ENCODE measurements at places on chromosomes 2 and 18.

DNA sequence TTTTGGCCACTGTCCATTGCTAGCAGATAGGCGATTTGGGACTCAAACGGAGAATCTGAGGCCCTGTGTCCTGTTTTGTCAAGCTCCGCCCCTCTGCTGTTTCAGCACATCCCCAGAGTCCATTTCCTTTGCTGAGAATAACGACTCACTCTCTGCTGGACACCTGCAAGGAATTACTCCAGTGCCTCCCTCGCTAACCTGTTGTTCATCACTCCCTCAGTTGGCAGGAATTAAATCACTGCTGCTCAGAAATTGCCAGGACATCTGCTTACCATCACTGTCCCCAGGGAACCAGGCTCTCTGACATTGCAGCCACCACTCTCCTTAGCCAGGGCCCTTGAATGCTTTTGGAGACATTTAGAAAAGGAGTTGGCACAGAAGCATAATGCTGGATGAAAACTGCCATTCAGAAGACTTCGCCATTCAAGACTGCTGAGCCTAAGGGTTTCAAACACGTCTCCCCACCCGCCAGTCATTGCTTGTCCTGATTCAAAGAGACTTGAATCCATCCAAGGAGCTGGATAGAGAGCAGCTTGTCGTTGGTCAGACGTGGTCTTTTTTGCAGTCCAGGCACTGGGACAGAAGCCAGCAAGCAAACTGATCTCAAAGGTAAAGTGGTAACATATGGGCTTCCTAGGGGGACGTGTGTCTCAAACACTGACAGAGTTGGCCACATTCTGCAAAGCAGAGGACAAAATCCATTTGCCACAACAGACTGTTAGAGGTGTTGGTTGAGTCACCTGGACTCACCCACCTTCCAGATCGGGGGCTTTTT lies 155.3 kb downstream of the UXS1 start:
- DNase-seq, result no peak

GRCh38 chr2:9336241-9336575 lies 87.1 kb downstream of the ITGB1BP1 start:
- DNase-seq, result no peak

DNA sequence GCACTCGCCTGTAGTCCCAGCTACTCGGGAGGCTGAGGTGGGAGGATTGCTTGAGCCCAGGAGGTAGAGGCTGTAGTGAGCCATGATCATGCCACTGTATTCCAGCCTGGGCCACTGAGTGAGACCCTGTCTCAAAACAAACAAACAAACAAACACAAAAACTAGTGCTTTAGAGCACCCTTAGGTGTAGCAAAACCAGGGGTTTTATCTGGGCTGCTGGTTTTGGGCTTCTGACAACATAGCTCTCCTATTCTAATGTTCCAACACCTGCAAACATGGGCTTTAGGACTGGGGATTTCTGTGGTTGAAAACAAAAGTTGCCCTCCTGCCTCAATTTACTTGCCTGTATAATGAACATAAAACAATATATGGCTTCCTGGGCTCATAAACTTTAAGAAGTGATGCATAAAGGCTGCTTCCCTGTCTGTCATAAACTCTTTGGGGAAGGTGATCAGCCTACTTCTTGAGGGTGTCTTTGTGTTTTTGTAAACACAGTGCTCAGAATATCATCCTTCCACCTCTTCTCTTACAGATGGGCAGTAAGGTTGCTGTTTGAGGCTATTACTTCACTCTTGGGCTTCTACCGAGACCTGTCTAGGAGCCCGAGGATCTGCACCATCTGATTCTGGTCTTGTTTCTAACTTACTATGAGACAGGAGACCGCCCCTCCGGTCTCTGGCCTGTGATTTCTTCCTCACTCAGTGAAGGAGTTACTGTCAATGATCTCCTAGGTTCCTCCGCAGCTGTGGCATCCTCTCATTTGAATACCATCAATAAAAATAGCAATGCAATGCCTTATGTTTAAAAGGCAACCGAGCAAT lies 246.5 kb downstream of the MYCN start:
- DNase-seq, result no peak

- DNase-seq, result no peak
These were observed 78.6 kb upstream of the MAP3K20 start for GRCh38 chr2:172997031-172997430.

DNA sequence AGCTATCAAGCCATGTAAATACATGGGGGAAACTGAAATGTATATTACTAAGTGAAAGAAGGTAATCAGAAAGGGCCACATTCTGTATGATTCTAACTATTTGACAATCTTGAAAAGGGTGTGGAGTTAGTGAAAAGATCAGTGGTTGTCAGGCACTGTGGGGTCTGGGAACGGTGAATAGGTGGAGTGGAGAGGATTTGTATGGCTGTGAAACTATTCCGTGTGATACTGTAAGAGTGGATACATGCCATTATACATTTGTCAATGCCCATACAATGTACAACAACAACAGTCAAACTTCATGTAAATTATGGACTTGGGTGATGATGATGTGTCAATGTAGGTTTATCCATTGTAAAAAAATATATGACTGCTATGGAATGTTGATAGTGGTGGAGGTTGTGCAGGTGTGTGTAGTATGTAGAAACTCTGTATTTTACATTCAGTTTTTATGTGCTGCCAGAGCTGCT lies 1116.2 kb downstream of the SUCLG1 start:
- no peak for DNase-seq

DNA sequence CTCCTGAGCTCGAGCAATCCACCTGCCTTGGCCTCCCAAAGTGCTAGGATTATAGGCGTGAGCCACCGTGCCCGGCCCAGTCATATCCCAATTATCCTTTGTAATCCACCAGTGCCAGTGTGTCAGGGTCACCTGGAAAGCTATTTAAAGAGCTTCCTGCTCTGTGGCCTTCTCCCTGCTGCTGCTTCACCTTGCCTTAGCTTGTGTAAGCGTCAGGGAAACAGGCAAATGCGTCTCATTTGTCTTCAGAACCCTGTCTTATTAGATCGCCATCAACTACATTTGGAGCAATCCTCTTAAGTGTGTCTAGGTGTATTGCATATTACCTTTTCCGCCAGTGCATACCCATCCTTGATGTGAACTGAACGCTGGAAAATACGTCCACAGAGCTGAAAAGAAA lies 10.2 kb downstream of the KIF5C start:
- DNase-seq, result no peak

DNA sequence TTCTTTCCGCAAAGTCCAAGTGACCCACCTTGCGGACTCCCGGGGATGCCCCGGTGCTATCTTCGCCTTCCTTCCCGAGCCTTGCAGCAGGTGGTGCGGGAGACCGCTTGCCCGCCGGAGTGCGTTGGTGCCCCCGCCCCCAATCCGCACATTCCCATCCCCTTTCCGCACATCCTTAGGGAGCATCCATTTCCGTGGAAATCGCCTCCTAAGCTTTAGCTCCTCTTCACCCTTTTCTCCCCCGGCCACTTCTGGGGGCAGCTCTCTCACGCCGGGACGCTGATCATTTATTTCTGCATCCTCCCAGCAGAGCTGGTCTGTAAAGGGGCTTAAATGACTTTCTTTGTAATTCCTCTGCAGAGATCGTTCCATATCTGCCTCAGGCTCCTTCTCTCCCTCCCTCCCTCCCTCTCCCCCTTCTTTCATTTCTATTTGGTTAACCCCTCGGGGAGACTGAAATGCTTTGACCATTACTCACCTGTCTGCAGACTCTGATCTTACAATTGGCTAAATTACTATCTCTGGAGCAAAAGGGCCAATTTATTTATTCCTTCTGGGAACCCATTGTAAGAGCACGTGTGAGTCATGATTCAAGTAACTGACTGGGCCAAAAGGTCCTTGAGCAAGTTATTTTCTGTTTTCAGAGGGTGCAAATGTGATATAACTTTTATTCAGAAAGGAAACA lies 1.3 kb upstream of the LYPD1 start:
- DNase-seq, result peak; percentile 67

DNA sequence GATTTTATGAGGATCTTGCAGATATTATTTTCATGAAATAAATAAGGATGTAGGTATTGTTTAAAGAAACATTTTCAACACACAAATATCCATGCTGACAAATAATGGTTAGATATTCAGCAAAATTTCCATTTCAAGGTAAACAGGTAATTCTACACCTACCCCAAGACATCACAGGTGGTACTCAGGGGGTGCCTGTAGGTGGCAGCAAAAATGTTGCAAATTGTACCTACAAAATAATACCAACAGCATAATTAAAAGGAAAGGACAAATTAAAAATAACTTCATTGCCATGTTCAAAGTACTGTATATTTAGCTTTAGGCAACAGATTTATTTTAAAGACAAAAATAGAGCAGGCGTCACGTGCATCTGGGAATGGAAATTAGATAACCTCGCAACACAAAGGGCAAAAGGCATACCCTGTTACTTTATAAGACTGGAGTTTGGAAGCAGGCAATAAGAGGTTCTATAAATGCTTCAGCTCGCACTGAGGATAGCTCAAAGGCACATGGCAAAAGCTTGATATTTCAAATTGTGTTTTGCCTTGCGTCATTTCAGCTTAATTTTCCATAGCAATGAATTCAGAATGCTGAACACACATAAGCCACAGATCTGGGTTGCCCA lies 630.5 kb downstream of the TDRD15 start:
- no peak for DNase-seq

DNA sequence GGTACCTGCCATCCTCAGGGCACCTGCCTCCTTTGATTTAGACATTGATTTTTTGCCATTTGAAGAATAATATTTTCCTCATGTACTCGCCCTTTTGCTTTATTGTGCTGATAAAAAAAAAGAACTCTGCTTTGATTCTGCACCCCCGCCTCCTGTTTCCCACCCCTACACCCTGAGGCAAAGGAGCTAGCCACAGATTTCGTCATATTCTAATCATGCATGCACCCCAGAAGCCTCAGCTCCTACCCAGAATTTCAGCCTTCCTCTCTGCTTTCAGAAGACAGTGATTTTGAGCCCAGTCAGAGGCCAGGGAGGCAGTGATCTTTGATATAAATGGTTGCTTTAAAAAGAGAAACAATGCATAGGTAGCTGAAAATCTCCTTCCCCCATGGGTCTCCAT lies 329.0 kb downstream of the PTPRM start:
- no peak for DNase-seq

DNA sequence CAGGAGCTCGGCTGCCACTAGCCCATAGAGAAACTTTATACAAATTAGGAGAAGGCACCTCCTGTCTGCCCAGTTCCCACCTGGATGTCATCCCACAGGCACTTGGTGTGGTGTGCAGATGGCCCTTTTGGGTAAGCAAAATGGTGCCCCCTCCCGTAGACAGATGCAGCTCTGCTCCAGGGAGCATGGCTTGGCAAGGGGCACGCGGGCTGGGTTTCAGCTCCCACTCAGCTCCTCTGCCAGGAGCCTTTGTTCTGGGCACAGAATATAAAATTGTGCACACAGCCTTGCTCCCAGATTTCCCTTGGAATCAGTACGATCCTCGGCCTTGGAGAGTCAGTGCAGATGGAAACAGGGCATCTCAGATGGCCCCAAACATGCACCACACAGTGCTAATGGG lies 20.3 kb upstream of the KCNF1 start:
- DNase-seq, result no peak

- DNase-seq, result no peak
These were observed 6.5 kb downstream of the SMYD1 start for GRCh38 chr2:88074150-88074549.

DNA sequence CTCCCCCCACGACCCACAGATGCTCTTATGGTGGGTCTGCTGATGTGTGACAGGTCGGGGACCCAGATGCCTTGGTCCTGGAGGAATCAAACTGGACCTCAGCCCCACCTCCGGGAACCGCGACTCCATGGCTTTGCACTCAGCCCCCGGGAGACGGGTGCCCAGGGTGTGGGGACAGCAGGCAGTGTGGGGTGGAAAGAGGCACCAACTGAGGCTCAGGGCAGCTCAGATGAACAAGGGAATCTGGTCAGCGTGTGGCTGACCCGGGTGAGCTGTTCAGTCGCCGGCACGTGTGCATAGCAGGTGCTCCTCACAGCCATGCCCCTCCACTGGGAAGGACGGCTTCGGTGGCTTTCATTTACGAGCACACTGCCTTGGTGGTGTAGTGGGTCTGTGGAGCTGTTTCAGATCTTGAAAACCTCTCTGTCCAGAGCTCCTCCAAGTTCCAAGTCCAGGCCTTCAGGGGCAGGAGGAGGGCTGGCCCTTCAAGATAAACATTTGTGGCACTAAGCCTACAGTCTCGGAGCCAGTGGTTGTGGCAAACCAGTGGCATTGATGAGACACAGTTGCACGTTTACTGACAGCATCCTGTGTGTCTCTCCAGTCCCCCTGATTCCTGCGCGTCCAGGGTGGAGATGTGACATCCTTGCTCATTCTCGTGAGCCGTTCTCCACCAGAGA lies 471.2 kb upstream of the HS6ST1 start:
- no peak for DNase-seq

DNA sequence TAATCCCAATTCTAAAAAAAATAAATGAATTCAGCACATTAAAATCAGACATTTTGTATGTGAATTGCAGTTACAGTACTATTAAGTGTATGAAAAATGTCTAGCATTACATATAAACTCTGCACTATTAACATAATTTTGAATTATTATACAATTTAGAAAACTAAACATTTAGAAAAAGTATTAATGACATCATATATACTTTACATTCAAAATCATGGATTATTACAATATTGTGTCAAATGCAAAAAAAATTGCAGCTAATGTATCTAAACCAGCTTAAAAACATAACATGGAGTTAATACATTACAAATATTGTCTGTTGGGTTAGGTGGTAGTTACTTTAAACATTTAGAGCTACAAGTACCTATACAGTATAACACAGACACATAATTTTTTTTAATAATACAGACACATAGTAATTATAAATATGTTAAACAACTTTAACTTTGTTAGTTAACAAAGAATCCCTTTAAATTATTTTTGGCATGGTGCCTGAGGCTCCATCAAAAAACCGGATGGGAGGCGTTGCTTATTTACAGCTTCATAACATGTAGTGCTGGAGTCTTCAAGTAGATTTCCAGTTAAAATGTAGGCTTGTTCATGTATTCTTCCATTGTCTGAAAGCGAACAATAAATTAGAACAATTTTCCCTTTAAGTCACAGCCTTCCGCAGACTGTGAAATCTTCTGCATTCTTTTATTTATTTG lies 79.1 kb downstream of the AP1S3 start:
- DNase-seq, result peak; percentile 19

- DNase-seq, result no peak
These were observed 98.2 kb upstream of the SMAD2 start for GRCh38 chr18:48028696-48029095.

DNA sequence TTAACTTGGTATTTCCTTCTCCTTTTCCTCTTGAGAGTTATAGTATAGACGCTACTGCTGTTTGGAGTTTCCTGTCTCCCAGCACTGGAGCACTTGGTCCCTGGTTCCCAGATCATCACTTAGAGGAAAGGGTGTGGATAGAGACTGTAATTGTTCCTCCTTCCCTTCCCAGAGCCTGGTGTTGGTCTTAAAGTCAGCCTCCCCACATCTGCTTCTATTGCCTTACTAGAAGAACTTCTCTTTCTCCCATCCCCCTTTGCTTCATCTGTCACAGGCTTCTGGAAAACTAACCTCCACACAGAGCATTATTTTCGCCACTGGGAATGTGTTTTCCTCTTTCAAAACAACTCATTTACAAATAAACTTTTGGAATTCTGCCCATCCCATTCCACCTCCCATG lies 131.0 kb downstream of the CCDC85A start:
- no peak for DNase-seq

GRCh38 chr2:126657636-126658318 lies 1.8 kb downstream of the GYPC start:
- peak; percentile 100 for DNase-seq

Data from kidney capillary endothelial cell (primary cell).